ENCODE measurements at places on chromosomes 16 and 17.

- no peak for DNase-seq
Observed at GRCh38 chr17:82849076-82849945, 9.5 kb upstream of the ZNF750 start.

DNA sequence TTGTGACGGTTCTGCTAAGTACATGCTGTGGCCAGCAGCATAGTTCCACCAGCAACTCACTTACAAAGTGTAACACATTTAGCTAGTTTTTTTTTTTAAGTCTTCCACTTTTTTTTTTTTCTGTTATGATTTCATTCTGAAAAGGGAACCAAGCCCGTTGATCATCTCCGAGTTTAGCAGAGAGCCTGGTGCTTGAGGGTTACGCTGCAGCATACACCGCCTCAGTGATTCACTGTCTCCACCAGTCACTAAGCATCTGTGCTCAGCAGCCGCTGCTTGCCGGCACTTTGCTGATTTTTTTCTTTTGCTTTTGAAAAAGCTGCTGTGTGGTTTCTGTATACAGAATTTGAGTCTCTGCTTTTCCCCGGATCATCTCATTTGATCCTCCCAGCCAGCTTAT lies 194.5 kb upstream of the CDH13 start:
- peak; percentile 74 for DNase-seq

DNA sequence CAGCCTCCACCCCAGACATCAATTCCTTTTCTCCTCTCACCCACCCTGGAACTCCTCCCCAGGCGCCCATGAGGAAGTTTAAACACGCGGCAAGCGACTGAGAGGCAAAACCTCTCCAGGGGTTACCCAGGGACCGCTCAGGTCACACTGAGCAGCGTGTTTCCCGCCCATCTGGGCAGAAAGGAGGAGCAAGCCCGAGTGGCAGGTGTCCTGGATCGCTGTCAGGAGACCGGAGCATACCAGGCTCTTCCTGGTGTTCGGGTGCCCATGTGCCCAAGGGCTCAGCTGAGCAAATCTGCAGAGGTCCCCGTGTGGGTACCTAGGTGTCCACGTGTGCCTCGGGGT lies 491 bp downstream of the SLC25A19 start:
- no peak for DNase-seq

GRCh38 chr17:82859431-82860403 lies 19.9 kb upstream of the ZNF750 start:
- peak; percentile 87 for DNase-seq

DNA sequence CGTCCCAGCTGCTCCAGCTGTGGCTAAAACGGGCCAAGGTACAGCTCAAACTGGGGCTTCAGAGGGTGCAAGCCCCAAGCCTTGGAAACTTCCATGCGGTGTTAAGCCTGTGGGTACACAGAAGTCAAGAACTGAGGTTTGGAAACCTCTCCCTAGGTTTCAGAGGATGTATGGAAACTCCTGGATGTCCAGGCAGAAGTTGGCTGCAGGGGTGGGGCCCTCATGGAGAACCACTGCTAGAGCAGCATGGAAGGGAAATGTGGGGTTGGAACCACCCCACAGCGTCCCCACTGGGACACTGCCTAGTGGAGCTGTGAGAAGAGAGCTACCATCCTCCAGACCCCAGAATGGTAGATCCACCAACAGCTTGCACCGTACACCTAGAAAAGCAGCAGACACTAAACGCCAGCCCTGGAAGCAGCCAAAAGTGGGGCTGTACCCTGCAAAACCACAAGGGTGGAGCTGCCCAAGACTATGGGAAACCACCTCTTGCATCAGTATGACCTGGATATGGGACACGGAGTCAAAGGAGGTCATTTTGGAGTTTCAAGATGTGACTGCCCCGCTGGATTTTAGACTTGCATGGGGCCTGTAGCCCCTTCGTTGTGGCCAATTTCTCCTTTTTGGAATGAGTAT lies 2.2 kb downstream of the SDR42E1 start:
- no peak for DNase-seq

DNA sequence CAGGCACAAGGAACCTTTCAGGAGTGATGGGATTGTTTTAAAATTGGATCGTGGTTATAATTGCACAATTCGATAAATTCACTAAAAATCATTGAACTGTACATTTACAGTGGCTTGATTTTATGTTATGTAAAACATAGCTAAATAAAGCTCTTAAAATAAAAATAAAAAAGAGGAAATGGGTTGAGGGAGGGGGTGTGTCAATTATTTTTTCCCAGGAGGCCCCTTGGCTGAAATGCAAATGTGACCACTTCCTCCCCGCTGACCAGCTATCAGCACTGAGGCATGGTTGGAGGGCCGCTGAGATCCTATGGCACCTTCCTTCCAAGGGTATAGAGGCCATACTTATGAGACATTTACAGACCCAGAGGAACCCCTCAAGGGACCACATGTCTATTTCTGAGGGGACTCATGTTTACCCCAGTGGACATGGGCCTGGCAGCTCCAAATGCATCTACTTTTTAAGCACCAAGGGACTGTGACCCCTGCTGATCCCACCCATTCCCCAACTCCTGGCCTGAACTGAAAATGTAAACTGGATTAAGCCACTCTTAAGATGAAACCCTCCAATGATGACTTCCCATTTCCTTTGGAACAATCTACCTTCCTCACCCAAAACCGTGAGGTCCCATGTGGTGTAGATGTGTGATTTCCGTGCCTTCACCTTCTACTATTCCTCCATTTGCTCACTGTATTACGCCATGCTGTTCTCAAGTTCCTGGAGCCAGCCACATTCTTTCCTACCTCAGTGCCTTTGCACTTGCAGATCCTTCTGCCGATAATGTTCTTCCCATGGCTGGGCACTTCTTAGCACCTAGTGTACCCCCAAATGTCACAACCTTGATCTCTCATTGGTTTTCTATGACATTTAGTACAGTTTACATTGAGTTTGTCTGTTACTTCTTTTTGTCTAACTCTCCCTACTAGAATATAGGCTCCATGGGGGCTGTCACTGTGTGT lies 2.8 kb upstream of the IL21R start:
- no peak for DNase-seq

DNA sequence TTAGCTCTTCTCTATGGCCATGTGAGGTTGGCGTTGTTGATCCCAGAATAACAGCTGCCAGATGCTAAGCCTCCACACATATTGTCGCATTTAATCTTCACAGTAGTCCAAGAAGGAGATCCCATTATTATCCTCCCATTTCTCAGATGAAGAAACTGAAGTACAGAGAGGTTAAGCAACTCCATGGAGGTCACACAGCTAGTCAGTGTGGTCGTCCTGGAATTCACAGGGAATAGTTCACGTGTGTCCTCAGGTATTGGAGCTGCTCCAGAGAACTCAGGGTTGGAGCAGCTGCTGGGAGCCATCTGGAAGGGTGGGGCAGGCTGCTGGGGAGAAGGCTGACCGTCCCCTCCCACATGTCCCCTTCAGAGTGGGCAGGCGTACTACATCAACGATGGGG lies 19.5 kb downstream of the SDR42E2 start:
- DNase-seq = no peak

- no peak for DNase-seq
Observed at GRCh38 chr16:88798772-88799455, 4.7 kb upstream of the CDT1 start.

GRCh38 chr16:22386976-22387375 lies 12.6 kb upstream of the CDR2 start:
- peak; percentile 70 for DNase-seq

DNA sequence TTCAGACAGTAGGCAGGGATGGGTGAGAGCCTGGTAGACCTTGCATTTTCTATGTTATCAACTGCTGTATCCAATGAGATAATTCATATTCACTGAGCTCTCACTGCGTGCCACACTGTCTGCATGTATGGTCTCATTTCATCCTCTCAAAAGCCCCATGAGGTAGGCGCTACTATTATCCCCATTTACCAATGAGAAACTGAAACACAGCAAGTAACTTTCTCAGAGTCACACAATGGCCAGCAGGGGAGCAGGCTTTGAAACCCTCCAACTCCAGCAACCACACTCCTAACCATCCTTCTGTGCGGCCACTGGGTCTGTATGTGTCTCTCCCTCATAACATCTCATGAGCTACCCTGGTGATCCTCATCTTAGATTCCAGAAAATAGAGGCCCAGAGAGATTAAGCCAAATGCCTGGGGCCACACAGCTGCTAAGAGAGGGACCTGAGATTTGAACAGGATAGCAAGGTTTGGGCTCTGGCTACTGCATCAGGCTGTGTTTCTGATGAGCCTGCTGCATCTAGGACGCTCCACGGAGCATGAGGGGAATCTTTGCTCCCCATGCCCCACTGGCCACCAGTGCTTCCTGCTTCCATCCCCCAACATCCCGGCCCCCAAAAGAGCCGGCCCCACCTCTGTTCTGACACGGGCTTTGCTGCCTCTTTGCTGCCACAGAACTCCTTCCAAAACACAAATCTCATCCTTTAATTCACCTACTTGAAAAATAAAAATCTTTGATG lies 3.2 kb downstream of the CCR7 start:
- no peak for DNase-seq

GRCh38 chr16:8459085-8459733 lies 131.1 kb downstream of the TMEM114 start:
- no peak for DNase-seq

DNA sequence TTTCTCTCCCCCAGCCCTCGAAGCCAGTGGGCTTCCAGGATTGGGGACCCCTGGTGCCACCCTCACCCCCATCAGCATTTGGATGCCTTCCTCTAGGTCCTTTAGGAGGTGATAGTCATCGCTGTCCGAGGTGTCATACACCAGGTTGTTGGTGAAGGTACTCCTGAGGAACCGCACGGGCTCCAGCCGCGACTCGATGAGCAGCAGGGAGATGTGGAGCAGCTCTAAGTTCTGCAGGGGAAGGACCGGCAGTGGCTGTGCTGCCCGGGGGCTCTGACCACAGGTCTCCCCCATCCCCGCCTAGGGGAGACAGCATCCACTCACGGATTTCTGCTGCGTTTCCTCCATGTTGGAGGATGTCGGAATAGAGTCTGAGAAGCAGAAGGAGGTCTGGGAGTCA lies 962 bp downstream of the CSHL1 start:
- DNase-seq = no peak

DNA sequence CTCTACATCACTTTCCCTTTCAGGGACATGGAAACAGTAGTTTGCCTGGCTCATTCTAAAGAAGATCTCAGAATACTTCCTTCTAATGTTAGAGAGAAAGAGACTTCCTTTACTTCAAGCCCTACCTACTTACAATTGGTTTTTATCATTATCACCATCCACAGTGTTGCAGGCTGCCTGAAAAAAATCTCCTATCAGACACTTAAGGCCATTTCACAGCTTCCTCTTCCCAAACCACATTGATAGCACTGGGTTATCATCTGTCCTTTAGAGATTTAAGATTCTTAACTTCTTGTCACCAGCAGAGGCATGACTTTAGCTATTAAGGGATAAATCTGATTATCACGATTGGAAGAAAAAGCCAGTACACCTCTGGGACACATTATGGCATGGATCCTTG lies 178.5 kb upstream of the TBX2 start:
- no peak for DNase-seq

DNA sequence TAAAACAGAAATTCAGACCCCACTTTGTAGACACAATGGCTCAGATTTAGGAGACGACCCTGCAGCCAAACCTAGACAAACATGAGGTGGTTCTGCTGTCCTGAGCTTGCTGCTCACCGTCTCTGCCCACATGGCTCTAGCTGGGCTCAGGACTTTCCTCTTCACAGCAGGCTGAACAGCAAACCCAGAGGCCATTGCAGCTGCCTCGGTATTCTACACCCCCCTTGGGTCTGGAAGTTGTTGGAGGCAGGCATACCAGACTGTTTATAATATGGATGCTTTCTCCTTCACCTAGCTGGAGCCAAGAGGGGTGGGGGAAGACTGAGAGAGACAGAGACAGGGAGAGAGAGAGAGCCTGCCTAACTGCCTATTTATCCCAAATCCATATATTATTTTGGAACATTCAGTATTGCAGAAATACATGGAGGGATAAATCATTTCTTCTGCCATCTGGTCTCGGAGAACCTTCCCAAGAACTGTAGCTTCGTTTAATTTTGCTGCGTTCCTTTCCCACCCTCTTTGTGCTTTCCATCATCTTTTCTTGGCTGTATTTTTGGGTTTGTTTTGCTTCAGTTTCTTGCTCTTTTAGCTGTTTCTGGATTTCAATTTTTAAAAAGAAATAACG lies 628.2 kb upstream of the RBFOX1 start:
- no peak for DNase-seq

DNA sequence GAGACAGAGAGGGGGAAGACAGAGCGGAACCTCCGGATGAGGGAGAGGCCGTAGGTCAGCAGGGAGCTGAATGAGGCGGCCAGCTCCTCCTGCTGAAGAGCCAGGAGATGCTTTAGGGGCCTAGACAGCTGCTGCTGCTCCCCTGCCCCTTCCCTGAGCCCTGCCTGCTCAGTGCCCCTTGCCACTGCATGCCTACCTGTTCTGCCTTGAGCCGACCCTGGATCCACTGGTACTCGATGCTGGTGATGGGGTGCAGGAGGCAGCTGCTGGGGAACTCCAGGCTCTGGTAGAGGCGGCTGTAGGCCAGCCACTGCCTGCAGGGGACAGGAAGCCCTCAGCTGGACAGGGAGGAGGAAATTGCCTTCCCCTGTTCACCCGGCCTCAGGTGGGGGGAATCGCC lies 7.6 kb downstream of the UNC13D start:
- no peak for DNase-seq

DNA sequence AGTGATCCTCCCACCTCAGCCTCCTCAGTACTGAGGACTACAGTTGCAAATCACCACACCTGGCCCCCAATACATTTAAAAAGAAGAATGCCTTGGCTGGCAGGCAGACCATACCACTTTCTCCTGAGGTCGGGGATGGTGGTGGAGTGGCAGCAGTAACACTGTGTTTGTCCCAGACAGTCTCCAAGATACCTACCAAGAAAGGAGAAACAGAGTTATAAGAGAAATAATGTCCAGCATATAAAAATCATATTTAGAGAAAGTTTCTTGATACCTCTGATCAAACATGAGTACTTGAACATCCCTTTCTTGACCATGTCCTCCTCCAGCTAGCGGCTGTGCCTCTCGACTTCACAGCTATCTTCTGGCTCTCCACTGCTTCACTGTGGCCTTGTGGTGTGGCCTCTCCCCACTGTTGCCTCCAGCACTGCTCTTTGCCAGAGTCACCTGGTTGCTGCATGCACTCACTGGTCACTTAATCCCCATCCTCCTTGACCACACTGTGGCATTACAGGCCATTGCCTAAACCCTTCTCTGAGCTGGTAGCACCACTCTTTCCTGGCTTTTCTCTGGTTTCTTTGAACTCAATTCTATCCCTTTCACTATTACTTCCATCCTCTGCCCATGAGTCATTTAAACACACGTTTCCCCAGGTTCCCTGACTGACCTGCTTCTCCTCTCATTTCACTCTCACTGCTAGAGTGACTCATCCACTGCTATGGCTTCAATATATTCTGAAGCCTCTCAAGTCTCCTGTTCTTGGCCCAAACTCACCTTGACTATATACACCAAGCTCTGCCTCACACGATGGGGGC lies 45.2 kb downstream of the XPO6 start:
- DNase-seq = no peak

- no peak for DNase-seq
Observed at GRCh38 chr17:28958820-28959455, 7.6 kb upstream of the PHF12 start.

- DNase-seq = no peak
Observed at GRCh38 chr17:82247182-82247823, 18.5 kb downstream of the SLC16A3 start.

- no peak for DNase-seq
Observed at GRCh38 chr17:38426441-38426840, 1.8 kb upstream of the ARHGAP23 start.

GRCh38 chr16:28983644-28984043 lies 1.2 kb upstream of the LAT start:
- DNase-seq = no peak

All from umbilical cord (tissue), 2 donors.